NCI-H187 (cell line): ENCODE measurements at places on chromosomes 1 and 21.

- DNase-seq, result no peak
These were observed 33.0 kb downstream of the PIK3C2B start for GRCh38 chr1:204461331-204462228.

GRCh38 chr1:226957714-226958113 is 17.6 kb downstream of the COQ8A start:
- no peak for DNase-seq

DNA sequence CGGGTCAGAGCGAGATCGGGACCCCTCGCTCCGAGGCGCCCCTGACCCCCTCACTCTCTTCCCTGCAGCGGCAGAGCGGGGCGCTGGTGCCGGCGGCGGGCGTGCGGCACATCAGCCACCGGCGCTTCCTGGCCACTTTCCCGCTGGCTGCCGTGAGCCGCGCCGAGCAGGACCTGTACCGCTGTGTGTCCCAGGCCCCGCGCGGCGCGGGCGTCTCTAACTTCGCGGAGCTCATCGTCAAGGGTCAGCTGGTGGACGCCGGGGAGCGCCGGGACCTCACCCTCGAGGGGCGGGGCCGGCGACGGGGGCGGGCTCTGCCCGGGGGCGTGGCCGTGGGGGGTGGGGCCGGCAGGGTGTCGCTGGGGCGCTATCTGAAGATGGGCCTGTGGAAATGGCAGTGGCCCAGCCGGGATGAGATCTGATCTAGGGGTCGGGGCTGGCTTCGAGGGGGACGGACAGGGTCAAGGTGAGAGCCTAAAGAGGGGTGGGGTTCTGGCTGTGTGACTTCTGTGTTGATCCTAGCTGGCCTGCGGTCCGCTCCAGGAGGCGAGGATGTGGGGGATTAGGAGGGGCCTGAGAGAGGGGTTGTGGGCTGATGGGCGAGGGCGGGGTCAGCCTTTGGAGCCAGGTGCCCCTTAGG is 23.6 kb downstream of the PTPRU start:
- DNase-seq, result no peak

GRCh38 chr1:86696522-86696921 is 7.9 kb upstream of the SH3GLB1 start:
- DNase-seq, result no peak

- DNase-seq, result no peak
These were observed 415.5 kb downstream of the DPYD start for GRCh38 chr1:97505289-97505688.

GRCh38 chr1:44812822-44813543 is 4.7 kb downstream of the BTBD19 start:
- DNase-seq, result no peak

DNA sequence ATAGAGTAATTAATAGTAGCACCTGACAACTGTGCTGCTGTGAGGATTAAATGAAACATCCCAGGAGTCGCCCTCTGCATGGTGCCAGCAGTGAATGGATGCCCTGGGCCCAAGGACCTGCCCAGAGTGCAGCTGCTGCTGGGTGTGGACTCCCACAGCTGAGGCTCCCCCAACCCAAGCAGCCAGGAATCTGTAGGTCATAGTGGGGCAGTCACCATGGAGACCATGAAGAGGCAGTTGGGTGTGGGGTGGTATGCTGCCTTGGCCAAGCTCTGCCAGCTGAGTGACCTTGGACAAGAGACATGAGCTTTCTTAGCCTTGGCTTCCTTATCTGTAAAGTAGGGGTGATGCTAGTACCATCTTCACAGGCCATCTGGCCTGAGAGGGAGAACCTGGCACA is 9.4 kb downstream of the OLIG2 start:
- DNase-seq, result no peak

- DNase-seq, result no peak
These were observed at the start of gene SYNC for GRCh38 chr1:32702599-32703478. SYNC (minus strand) TSS chr1:32702770; CDS start chr1:32702660, 110 bp downstream.

- DNase-seq, result no peak
These were observed 1.2 kb downstream of the KCTD3 start for GRCh38 chr1:215568299-215568692.

DNA sequence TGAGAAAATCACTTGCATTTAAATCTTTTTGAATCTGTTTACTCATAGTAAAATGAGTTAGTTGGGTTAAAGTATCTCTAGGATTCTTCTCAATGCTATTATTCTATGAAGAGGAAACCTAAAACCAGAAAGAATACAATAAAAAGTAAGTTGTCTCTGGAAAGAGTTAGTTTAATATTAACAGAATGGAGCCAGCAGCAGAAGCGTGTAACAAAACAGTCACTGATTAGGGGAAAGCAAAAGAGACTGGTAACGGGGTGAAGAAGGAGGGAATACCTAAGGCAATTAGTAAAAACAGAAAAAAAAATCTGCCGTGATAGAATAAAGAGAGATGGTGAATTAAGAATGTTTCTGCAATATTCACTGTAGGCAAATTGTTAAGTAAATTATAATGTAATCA is 60.0 kb downstream of the NRDC start:
- no peak for DNase-seq

DNA sequence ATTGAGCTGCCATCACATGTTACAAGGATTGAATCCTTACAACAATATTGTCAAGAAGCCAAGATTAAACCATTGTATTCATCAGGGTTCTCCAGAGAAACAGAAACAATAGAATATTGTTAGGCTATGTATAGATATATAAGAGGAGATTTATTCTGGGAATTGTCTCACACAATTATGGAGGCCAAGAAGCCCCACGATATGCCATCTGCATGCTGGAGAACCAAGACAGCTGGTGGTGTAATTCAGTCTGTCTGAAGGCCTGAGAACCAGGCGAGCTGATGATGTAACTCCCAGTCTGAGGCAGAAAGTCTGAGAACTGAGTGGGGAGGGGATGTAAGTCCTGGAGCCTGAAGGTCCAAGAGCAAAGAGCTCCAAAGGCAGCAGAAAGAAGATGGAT is 14.5 kb upstream of the TTF2 start:
- DNase-seq, result no peak

- DNase-seq, result no peak
These were observed 181.6 kb downstream of the PRDM16 start for GRCh38 chr1:3250624-3251023.

DNA sequence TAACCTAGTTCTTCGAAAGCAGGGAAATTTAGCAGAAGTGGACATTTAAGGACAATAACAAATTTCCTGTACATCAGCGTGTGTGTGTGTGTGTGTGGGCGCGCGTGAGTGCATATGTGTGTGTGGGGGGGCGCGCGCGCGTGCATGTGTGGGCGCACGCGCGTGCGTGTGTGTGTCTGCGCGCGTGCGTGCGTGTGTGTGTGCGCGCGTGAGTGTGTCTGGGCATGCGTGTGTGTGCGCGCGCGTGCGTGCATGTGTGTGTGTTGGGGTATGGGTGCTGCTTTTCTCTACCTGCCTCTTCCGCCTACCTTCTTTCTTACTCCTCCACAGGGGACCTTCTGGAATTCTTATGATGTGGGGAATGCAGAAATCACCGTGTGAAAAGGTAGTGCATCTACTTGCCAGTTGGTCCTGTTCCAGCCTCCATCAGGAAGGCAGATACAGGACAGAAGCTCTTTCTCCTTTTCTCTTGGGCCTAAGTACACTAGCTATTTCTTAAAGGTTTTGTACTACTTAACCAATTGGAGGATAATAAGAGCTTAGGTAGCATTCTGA is 165.4 kb upstream of the KCNK2 start:
- no peak for DNase-seq

DNA sequence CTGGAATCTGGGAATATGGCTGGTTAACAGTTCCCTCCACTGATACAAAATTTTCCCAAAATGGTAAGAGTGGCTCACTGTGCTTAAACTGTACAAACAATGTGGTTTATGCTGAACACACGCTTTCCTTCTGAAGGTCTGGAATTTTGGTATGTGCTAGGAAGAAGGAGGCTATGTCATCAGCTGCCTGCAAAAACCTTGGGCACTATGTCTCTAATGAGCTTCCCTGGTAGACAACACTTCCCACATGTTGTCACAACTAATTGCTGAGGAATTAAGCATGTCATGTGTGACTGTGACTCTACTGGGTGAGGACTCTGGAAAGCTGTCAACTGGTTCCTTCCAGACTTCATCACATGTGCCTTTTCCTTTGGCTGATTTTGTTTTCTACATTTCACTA is 29.2 kb downstream of the IPP start:
- DNase-seq, result no peak

DNA sequence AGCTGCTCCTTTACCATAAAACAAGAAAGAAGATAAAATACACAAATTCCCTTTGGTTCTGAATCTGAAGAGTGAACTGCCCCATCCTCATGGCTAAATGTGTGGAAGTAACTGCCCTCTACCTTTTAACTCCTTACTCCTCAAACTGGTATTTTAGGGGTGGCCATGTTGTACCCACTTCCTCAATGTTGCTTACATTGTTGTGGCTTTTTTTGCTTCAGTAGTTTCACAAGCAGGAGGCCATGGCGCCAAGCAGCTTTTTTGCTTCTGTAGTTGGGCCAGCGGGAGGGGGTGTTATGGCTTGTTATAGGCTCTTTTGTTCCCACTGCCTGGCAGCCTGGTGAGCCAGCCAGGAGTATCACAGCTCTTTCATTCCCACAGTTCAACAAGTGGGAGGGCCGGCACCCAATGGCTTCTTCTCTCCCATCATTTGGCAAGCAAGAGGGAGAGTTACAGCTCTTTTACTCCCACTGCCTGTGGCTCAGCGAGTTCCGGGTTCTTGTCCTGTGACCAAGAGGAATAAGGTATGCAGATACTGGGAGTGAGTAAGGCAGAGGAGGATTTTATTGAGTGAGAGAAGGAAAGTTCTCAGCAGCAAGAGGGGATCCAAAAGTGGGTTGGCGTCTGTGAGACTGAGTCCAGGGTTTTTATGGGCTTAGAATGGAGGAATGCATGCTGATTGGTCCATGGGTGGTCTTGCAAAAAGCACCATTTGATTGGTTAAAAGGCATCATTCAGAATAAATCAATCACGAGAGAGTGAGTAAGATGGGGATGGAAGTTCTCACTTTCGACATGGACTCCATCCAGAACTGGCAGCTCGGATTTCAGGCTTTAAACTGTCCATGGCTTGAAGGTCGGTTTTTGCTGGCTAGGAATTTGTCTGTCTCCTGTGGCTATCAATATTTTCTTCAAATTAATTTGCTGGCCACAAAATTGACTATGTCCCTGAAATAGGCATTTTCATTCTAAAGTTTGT is 429.6 kb downstream of the HLX start:
- no peak for DNase-seq

- no peak for DNase-seq
These were observed 90.2 kb downstream of the LRRC7 start for GRCh38 chr1:69657971-69658370.

GRCh38 chr1:39711104-39711965 is 20.1 kb upstream of the HPCAL4 start:
- DNase-seq, result no peak

- DNase-seq, result no peak
These were observed 2.6 kb downstream of the RIMS3 start for GRCh38 chr1:40662864-40663263.

DNA sequence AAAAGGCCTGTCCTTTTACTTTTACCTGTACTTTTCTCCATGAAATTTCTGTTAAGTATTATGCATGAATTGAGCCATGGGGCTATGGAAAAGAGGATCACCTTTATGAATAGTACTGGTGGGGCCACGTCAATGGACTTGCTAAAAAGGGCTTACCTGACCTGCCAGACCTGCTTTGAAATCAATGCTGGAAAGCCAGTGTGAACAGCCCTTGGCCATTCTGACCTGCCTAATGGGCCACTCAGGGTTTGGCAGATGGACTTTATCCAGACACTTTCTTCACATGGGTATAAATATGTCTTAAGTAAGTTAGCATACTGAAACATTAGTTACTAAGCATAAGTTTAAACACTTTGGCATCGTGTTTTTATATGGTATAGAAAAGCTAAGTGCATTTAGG is 8.3 kb upstream of the GUK1 start:
- no peak for DNase-seq

GRCh38 chr1:225689882-225690459 is 37.0 kb upstream of the ENAH start:
- DNase-seq, result no peak

GRCh38 chr1:109255097-109255651 is 5.8 kb downstream of the CELSR2 start:
- no peak for DNase-seq

GRCh38 chr21:21612466-21612865 is 614.3 kb downstream of the NCAM2 start:
- DNase-seq, result no peak

GRCh38 chr1:24105368-24106160 is 6.4 kb downstream of the MYOM3 start:
- DNase-seq, result no peak

- DNase-seq, result no peak
These were observed 458.9 kb upstream of the RGS18 start for GRCh38 chr1:191699343-191699742.

DNA sequence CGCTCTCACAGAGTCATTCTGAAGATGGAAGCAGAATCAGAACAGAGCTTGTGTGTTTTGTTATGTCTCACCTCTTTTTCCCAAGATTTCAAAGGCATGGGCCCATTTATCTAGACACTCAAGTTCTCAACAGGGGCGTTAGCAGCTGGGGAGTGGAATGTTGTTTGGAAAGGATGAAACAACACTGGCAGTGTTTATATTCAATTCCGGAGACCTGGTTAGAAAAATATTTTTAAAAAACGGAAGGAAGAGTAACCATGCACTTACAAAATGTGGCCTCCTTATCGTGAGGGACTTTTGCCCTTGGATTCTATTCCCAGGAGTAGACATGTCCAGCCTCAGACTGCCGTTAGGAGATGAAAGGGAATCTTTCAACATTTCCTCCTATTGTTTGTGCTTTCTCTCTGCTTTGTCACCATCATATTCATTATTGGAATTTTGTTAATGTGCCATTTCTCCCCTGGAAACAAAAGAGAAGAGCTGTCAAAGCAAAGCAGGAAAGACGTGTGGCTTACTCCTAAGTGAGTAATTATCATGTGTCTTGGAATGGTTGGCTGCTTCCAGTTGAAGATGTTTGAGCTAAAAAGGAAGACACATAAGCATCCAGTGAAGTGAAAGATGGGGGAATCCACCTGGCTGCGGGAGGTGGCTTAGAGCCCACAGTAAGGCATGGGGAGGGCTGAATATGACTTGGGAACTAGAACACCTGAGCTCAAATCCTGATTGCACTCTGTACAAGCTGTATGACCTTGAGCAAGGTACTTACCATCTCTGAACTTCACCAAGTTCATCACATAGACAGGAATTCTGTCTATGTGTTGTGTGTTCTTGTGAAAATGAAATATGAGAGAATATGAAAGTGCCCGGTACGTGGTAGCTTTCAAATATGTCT is 71.7 kb upstream of the JUN start:
- no peak for DNase-seq

- no peak for DNase-seq
These were observed 317.6 kb downstream of the SPATA17 start for GRCh38 chr1:217948741-217949140.

DNA sequence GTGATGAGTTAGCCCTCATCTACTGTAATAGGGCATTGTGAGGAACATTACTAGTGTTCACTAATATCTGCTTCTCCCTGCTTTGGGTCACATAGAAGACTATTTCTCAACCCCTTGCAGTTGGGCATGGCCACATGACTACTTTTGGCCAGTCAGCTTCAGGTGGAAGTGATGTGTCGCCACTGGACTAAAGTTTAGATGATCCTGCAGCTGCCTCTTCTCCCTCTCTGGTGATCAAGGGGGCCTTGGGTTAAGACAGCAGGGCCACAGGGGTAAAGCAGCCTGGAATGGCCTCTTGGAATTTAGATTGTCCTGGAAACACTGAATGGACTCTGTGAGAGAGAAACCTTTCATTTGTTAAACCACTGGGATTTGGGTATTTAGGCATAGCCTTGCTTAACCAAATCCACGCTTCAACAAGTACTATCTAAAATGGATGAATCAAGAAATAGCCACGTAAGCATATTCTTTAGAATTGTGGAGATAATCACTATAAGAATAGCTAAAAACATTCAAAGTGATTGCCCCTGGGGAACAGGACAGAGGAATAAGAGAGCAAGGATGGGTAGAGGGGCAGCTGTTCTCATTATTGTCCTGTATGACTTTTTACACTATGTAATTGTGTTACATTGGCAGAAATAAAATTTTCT is 41.2 kb downstream of the OPRD1 start:
- no peak for DNase-seq
